ENCODE measurements at places on chromosomes 6 and 20. TPM values are rescaled to one million over a fixed set of nuclear protein-coding genes. Genes with fewer than 3 reads are reported as not detected.

Gene SUMO4
- not detected for total RNA-seq

DNA sequence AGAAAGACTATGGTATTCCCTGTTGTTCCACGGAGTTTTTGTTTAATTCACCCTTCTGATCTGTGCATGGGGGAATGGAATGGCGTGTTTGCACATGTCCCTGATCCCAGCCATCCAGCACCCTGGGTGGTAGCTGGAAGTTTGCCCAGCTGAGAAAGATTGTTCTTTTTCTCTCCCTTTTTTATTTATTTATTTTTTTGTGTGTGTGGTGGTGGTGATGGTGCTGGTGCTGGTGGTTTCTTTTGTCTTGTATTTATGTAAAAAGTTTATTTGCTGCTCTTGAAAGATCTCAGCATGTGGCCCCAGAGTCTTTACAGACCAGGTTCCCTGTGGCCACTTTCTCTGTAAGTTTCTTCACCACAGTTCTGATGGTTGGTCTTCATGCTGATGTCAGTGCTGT lies 372.6 kb downstream of the UTRN start:
- no peak for DNase-seq

DNA sequence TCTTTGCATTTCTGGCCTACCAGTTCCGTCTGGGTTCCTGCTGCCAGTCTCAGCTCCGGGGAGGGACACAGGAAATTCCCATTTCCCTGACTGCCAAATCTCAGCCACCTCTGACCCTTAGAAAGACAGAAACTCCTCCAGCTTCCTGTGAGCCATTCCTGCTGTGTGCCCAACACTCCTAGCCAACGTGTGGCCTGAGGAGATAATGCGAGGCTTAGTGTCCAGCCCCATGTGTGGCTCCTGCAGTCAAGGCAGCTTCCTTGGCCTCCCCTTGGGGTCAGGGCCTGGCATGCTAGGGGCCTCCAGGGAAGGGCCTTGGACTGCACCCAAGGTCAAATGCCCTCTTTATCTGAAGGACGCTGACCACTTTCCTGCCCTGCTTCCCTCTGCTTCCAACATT lies 45.1 kb downstream of the MAFB start:
- no peak for DNase-seq

DNA sequence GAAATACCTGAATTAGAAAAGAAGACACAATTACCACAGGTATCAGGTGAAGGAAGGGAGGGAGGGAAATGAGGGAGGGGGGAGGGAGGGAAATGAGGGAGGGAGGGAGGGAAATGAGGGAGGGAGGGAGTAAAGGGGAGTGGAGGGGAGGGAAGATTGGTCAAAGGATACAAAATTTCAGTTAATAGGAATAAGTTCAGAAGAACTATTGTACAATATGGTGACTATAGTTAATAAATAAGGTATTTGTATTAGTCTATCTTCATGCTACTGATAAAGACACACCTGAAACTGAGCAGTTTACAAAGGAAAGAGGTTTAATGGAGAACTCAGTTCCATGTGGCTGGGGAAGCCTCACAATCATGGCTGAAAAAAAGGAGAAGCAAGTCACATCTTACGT lies 185.7 kb downstream of the EYA2 start:
- no peak for DNase-seq
